ENCODE measurements at places on chromosomes 12 and 14.

GRCh38 chr12:121038861-121039668 lies at the start of gene OASL:
Gene OASL (minus strand): TSS chr12:121039246. CDS start chr12:121038971, 275 bp downstream.
- DNase-seq: peak; percentile 19

- DNase-seq: no peak
These were observed 8.5 kb upstream of the PTPRB start for GRCh38 chr12:70645494-70646317.

- DNase-seq: no peak
These were observed 125.9 kb upstream of the ATF1 start for GRCh38 chr12:50637870-50638481.

DNA sequence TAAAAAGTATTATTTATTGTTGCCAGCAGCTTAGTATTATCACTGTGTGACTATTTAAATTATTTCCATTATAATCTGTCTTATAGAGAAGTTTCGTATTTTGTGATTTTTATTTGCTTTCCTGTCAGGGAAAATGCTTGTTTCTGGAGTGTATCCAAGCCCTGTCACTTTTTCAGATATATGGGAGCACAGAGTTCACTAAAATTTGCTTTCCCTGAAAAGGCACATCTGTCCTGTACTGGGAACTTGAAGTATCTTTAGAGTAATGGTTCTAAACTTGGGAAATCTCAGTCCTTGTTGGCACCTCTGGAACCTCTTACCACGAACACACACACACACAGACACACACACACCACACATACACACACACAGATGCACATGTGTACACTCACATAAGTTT lies 39.3 kb upstream of the SSTR1 start:
- DNase-seq: no peak

DNA sequence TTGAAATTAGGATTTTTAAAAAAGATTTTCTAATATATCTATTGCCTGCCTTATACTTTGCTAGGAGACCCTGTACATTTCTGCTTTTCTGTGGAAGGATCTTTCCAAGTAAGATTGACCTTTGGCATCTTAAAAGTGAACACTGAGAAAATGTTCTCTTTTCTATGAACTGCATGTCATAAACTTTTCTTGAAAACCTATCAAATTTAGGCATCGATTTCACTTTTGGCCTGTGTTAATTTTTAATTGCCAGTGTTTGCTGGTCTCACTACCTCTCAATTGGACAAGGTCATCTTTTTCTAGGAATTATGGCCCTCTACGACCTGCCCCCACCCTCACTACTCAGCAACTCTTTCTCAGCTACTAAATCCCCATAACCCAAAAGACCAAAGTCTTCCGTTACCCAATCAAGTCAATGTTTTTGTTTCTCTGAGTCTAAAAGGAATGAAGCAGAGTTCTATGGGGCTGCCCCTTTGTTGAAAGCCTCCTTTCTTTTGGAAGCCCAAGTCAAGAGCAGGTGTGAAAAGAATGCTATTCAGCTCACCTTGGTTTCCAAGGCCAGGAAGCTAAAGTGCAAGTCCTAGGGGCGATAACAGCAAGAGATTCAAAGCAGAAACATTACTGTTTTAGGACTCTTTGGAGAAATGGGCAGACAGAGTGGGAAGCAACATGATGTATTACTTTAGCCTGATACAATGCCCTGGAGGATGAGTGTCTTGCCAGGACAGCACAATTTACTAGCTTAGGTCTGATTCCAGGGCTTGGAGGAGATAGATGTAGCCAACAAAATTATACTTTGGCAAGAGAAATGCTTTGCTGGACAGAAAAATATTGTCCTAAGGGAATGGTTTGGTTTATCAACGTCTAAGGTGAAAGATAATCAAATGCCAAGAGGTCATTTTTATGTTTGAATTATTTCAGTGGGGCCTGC lies 55.0 kb downstream of the IGF1 start:
- no peak for DNase-seq

GRCh38 chr12:120775862-120776552 lies 50.4 kb downstream of the ACADS start:
- DNase-seq: no peak

GRCh38 chr14:95444132-95445129 lies 72.0 kb downstream of the SYNE3 start:
- no peak for DNase-seq

GRCh38 chr12:49295082-49295936 lies at the start of gene PRPH:
Gene PRPH (plus strand): TSS chr12:49295147. CDS start chr12:49295201, 54 bp downstream.
- DNase-seq: no peak

- DNase-seq: peak; percentile 52
These were observed 507 bp downstream of the BAZ2A start for GRCh38 chr12:56629459-56630179.

- DNase-seq: no peak
These were observed 6.5 kb downstream of the NUBPL start for GRCh38 chr14:31567655-31568054.

GRCh38 chr12:115046805-115047204 lies 362.8 kb upstream of the TBX3 start:
- DNase-seq: no peak

- no peak for DNase-seq
These were observed 88.8 kb downstream of the ATXN7L3B start for GRCh38 chr12:74626397-74626796.

GRCh38 chr12:46915836-46916235 lies 90.0 kb upstream of the SLC38A4 start:
- DNase-seq: no peak

GRCh38 chr12:124609041-124609989 lies 41.9 kb upstream of the NCOR2 start:
- DNase-seq: peak; percentile 72

- no peak for DNase-seq
These were observed 90.6 kb upstream of the FRMD6 start for GRCh38 chr14:51561141-51561540.

DNA sequence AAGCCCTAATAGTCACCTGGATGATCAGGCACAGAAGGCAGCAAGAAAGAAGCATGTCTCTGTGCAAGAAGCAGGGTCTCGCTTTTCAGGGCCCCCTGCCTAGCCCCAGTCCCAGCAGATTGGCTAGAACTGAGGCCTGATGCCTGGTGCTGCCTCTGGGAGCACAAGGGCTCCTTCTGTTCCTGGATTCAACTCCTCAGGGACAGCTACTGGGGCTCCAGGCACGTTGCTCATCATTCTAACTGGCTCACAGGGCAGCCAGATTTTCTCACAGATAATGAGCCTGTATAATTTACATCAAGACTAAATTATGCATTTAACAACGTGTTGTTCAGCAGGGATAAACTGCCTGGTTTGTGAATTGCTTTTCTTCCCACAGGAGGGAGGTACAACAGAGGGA lies 106.5 kb upstream of the PLXNC1 start:
- no peak for DNase-seq

- no peak for DNase-seq
These were observed 181.0 kb downstream of the MON2 start for GRCh38 chr12:62647586-62647985.

DNA sequence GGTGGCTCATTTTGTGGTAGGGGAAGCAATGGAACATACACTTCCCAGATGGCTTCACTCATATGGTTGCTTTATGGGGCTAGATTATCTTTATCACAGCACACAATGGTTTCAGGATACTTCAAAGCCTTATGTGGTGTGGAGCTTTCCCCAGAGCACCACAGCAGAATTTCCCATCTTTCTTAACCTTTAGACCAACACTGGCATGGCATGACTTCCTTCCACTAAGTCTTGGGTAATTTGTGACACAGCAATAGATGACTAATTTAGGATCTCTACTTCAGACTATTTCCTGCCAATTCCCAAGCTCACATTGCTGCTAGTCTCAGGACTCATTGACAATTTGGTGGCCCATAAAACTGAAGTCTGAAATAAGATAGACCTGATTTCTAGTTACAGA lies 36.9 kb upstream of the DCN start:
- no peak for DNase-seq

- no peak for DNase-seq
These were observed 19.2 kb upstream of the PPP2R5E start for GRCh38 chr14:63562405-63562804.

GRCh38 chr14:24204163-24205146 lies 1.0 kb upstream of the TSSK4 start:
- DNase-seq: no peak

DNA sequence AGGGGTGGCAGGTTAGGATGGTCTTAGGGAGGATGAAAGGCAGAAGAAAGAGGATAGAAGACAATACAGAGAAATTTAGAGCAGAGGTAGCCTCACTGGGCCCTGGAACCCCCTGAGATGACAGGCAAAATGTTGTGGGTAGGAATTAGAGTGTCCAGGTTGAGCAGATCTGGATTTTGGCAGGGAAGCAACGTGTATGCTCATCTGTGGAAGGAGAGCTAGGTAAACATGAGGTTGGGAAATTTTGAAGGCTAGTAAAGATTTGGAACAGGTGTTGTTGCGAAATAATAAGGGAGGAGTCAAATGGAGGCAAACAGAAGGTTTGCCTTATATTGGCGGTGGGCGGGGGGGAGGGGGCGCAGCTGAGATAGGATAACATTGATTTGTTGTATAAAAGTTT lies 5.3 kb downstream of the HSD17B6 start:
- DNase-seq: no peak

DNA sequence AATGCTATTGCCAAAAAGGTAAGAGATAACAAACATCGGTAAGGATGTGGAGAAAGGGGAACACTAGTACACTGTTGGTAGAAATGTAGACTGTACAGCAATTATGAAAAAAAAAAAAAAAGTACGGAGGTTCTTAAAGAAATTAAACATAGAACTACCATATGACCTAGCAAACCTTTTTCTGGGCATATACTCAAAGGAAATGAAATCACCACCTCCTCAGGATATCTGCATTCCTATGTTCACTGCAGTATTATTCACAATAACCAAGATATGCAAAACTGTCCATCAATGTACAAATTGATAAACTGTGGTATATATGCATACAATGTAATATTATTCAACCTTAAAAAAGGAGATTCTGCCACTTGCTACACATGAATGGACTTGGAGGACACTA lies 60.7 kb downstream of the INSM2 start:
- no peak for DNase-seq
